ENCODE measurements at places on chromosomes 1 and 21.

- DNase-seq = no peak
Measured at GRCh38 chr1:222798116-222798515, 16.7 kb upstream of the DISP1 start.

- DNase-seq = peak; percentile 80
Measured at GRCh38 chr1:7478809-7479499, 292.1 kb upstream of the VAMP3 start.

DNA sequence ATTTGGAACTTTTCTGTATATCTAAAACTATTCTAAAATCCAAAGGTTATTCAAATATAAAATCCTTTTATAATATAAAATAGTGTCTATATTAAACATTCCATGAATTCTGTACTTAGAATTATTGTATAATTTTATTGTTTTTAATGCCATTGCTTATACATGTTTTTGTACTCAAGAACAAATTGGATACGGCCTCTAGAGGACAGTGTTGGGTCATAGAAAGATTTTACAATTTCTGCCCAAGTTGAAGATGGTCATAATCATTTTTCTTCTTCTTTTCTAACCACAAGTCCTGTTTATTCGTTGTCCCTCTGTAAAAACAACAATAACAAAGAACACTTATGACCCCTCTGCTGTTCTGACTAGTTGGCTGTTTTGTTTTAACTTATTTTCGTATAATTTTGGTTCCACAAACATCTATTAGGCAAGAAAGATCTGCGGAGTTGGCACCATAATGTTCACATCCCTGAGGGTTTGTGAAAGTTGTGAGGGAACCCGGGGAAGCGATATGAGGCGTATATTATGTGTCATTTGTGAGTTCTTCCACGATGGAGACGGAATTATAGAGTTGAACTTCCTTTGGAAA, 75.7 kb upstream of the KIF26B start:
- peak; percentile 16 for DNase-seq

DNA sequence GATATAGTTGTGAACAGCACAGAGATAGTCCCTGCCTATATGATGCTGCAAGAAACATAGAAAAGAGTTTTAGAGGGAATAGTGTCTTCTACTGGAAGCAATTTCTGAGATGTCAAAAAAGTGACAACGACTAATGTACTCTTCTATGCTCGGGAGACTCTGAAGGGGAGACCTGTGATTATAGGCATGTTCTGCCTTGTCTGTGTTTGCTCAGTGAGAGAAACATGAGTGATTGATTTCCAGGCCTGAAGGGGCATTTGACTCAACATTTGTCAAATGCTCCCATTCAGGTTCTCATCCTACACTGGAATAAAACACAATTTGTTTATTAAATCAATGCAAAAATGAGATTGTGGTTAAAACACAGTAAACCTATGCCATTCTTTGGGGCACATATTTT, 131.8 kb downstream of the CTH start:
- no peak for DNase-seq

- DNase-seq = peak; percentile 52
Measured at GRCh38 chr21:20943561-20943997, 54.6 kb upstream of the NCAM2 start.

DNA sequence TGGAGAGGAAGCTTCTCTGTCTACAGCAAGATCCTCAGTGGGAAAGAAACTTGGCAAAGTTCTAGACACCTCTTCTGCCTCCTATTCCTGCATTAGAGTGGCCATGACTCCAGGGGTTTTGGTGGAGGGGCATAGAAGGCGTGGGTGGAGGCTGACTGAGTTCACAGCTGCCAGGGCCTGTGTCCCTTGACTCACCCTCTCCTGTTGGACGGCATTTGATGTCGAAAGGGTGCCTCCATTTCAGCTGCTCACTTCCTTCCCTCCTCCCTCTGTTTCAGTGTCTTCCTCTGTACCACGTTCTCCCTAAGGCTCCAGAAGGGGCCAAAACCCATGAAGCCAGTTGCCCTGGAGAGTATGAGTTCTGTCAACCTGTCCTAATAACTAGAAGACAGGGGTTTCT, 632 bp downstream of the TMEM79 start:
- DNase-seq = no peak

Measured in muscle of leg (tissue), 16 donors.